ENCODE measurements at places on chromosomes 11 and 22.

DNA sequence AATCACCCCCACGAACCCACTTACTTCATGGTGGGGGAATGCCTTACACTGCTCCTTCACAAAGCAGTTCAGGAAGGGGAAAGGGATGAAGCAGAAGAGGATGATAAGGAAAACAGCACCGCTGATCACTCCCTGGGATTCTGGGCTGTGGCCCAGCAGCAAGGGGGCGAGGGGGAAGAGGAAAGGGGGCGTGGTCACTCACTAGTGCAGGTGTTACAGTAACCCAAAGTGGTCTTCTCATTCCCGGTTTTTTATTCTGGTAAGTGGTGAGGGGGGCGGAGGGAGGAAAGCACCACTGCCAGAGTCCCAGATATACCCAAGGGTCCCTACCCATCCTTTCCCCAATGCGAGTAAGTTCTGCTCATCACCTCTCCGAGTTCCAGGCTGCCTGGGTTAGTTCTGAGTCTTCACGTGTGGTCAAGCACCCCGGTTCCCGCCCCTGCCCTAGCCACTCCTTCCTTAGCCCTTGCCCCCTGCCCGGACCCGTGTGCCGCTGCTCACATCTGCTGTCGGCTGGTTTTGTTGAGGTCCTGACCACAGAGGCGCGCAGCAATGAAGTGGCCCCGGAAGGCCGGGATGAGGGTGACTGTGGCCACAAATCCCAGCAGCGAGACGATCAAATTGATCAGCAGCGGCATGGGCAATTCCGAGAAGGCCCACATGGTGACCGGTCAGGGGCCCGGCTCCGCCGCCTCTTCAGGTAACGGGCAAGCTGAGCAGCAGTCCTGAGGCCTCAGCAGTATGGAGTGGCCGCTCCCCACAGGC, 477 bp downstream of the DPAGT1 start:
- DNase-seq: no peak

- no peak for DNase-seq
These were observed 12.4 kb downstream of the CRELD2 start for GRCh38 chr22:49930596-49931412.

- DNase-seq: no peak
These were observed 336.8 kb downstream of the GUCY1A2 start for GRCh38 chr11:106681435-106681834.

DNA sequence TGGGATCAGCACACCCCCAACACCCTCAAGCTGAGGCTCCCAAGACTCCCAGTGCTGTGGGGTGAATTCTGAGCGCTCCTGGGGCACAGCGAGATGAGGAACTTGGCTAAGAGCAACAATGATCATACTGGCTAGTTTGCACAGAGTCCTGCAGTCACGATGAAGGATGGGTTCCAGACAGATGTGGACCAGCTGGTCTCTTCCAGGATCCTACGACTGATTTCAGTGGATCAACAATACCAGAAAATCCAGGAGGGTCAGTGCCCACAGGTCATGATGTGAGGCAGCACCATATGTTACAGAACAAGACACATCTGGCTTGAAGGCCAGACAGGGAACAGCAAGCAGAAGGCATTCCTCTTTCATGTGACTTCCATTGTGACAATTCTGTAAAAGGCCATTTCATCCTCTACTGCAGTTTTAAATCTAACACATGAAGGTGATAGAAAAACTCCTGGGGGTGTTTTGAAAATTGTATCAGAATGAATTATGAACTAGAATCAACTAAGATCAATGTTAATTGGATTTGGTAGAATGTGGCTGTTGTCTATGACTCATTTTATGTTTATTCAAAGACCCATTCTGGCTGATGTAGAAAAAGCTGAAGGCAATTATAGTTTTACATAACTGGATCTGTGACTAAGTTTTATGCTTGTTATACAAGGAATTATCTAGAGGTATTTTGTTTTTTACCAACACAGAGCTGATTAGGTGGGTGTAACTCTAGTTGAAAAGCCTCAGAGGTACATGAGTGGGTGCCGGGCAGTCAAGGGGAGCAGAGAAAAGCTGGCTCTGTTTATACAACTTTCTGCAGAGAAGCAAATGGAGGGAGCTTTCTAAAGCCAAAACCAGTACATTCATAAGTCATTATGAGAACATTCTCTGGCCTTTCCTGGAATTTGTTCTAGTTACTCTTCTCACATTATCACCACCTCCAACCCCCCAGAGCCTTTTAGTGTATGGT, 29.1 kb downstream of the OR52K1 start:
- DNase-seq: no peak

DNA sequence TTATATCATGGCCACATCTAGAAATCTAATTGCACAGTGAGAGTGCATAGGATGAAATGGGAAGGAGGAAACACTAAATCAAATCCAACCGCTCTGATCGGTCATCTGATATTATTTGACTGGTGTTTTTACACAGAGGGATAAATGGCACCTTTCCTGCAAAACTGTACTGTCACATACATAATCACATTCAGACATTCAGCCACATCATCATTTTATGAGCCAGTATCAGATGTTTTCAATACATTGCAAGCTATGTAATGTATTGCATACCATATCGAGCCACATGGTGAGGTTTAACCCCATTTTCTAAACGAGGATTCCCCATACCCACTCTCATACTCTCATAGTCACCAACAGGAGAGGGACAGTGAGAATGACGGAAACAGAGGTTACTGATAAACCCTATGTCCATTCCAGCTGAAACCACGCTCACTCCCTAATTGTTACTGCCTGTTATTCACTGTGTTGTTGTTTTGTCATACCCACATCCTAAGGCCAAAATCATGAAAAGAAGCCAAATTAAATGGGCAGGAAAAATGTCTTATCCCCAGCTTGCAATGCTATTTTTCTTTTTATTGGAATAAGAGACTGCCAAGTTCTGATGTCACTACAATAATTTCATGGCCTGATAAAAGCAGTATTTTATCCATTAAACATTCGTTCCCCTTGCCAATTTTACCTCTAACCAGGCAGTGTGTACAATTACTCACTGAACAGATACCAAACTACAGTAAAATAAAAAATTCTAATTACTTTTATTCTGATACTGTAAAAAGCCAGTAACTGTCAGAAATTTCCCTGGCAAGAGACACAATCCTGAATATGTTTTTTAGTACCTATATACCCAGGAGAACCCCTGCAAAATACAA, 9.0 kb downstream of the CDON start:
- DNase-seq: no peak

- DNase-seq: no peak
These were observed 399 bp downstream of the ZNF143 start for GRCh38 chr11:9461063-9461759.

GRCh38 chr22:37639771-37640590, 512 bp downstream of the SH3BP1 start:
- no peak for DNase-seq

DNA sequence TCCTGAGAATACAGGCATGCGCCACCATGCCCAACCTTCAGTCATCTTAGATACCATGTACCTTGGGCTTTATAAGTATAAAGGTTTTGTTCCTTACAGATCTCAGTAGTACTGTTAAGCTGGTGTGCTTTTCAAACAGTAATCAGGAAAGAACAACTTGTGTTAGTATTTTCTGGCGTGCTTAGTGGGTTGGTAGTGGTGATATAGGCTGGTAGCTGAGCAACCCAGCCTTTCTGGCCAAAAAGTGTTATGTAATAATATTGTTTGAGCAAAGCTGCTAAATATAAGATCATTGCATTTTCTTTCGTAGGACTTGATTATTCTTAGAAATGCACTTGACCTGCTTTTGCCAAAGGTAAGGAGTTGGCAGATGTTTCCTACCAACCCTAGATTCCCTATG, 6.5 kb downstream of the ADSL start:
- no peak for DNase-seq
